ENCODE measurements at places on chromosomes 16 and 17.

DNA sequence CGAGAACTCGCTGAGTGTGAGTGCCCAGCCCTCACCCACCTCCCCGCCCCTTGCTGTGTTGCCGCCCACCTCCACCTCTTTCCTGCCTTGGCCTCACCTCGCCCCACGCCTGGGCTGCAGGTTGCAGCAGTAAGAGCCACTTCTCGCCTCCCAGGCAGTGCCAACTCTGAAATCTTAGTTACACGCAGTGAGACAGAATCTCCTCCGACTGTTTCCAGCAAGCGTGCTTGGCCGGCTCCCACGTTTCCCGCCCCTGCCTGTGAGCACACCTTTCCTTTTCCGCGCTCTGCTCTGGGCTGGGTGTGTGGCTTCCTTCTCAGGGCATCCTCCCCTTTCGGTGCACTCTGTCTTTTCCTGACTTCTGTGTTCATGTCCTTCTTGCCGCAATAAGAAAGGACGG lies 5.7 kb downstream of the ENGASE start:
- DNase-seq: no peak

DNA sequence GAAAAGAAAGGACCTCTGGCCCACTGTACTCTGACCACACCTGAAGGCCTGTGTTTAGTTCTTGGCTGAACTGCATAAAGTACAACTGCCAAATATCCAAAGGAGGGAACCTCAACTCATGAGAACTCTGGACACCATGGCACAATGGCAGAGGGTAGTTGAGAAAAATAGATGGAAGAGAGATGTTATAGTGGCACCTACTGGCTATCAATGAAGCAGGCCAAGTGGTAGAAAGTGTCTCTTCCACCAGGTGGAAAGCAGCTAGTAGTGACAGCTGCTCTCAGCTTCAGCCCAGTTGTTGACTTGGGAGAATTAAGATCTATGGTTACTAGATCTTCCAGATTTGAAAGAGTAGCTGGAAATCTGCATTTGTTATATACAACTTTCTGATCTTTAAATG lies 3.2 kb downstream of the MED31 start:
- no peak for DNase-seq

- DNase-seq: no peak
Observed at GRCh38 chr16:57305159-57305811, 20.8 kb upstream of the PLLP start.

DNA sequence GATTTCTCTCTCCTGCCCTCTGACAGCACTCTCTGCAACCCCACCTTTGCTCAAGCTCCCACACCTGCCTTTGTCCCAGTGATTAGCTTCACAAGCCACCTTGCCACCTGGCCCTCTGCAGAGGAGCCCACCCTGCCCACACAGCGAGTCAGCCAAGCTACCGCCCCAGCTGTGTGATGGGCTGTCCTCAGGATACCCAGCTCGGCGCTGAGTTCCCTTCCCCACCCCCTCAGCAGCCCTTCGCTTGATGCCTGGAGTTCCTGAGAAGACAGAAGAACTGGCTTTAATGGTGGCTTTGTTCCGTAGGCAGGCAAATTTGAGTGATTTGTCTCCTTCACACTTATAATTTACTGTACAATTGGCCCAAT lies 266.4 kb downstream of the CBLN1 start:
- DNase-seq: no peak

DNA sequence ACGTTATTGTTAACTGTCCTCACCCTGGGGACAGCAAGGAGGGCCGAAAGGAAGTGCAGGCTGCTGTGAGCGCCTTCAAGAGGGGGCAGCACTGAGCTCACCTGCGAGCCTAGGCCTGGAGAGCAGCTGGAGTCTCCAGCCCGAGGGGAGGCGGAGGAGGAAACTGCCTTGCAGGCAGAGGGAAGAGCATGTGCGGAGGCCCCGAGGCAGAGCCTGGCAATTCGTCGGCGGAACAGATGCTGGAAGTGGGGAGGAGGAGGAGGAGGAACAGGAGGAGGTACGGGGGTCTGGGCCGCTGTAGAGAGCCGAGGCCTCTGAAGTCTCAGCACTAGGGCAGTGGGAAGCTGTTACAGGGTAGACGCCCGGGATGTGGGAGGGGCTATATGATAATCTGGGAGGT lies 49.6 kb upstream of the PLCG2 start:
- DNase-seq: no peak

DNA sequence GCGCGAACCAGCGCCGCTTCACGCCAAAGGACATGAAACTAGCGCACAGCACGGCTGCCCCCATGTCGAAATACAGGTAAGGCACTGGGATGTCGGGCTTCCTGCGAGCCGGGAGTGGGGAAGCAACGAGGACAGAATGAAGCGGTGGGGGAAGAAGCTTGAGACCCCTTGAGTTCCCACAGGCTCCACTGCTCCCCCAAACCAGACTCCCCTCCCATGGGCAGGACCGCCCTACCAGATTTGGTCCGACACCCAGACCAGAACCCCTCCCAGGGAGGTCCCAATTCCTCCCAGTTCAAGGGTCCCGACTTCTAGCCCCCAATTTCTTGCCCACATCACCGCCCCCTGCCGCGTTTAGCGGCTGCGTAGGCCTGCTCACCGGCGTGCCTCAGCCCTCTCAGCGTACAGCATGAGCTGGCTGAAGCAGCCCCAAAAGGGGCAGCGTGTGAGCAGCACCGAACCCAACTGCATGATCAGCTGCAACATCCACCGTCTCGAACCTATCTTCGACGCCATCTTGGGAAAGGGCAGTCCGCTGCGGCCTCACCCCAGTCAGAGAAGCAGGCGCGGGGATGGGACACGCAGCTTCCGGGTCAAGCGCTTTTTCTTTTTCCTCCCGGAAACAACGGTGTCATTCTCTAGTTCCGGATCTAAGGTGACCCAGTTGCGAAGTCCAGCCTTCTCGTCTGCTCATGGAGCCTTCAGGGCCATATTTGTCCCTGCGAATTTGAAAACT lies at the start of gene TMEM101:
TMEM101 (minus strand) TSS at position 527 of the 736 bp plus-strand sequence; CDS start at position 516, 11 bp downstream.
- peak; percentile 51 for DNase-seq

- no peak for DNase-seq
Observed at GRCh38 chr16:19238406-19238805, 47.1 kb upstream of the CLEC19A start.

DNA sequence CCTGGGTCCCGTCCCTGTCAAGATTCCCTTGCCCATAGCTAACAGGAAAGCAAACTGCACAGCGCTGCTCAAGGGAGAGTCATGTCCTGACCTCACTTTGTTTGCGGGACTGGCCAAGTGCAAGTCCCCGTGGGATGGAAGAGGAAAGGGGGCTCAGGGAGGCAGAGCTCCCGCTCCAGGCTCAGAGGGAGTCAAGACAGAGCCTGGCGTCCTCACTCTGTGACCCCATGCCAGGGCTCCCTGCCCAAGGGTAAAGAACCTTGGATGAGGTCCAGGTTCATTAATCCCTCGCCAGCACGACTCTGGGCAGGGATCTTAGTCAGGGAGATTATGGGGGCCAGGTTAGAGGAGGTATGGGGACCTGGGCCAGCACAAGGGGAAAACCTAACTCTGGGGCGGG lies 51.5 kb upstream of the CBX4 start:
- no peak for DNase-seq

- DNase-seq: no peak
Observed at GRCh38 chr16:83711069-83711468, 96.7 kb upstream of the HSBP1 start.

- no peak for DNase-seq
Observed at GRCh38 chr16:66255647-66256046, 110.8 kb upstream of the CDH5 start.

- DNase-seq: no peak
Observed at GRCh38 chr17:12826431-12826830, 37.1 kb downstream of the ARHGAP44 start.

- no peak for DNase-seq
Observed at GRCh38 chr16:16817196-16817595, 438.3 kb downstream of the NPIPA7 start.

DNA sequence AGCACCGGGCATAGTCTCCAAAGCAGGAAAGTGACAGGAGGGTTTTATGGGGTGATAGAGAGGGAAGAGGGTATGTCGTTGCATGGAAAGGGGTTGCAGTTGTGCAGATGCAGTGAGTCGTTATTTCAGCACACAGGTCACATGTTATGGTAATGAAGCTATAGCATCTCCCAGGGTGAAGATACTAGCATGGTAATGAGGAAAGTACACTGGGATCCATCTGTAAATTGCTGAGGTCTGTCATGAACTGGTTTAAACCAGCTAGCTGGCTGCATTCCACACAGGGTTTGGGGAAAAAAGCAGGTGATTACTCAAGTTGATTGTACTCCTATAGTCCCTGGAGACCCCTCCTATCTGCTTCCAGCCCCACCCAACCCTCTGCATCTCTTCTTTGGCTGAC lies 11.7 kb downstream of the COX11 start:
- no peak for DNase-seq

GRCh38 chr16:23317266-23317661 lies 15.2 kb downstream of the SCNN1B start:
- DNase-seq: no peak

GRCh38 chr16:50169555-50170096 lies 16.5 kb downstream of the TENT4B start:
- no peak for DNase-seq

GRCh38 chr16:51509336-51509735 lies 358.3 kb upstream of the SALL1 start:
- DNase-seq: no peak

DNA sequence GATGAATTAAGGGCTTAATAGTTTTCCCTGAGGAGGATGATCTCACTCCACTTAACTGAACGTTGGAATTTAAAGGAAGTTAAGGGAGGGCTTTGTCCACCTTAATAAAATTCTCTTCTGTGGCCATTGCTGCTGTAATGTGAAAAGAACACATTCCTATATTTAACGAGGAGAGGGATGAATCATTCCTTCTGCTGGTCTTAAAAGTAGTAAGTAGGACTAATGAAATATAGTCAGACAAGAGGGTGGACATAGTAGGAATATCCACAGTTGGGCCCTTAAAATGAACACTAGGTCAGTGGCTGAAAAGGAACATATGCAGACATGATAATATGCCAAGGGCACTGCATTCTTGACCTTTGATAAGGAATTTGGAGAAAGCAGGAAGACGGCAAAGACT lies 405.6 kb downstream of the PMP22 start:
- DNase-seq: no peak

- no peak for DNase-seq
Observed at GRCh38 chr17:42227849-42228700, 33.8 kb upstream of the GHDC start.

DNA sequence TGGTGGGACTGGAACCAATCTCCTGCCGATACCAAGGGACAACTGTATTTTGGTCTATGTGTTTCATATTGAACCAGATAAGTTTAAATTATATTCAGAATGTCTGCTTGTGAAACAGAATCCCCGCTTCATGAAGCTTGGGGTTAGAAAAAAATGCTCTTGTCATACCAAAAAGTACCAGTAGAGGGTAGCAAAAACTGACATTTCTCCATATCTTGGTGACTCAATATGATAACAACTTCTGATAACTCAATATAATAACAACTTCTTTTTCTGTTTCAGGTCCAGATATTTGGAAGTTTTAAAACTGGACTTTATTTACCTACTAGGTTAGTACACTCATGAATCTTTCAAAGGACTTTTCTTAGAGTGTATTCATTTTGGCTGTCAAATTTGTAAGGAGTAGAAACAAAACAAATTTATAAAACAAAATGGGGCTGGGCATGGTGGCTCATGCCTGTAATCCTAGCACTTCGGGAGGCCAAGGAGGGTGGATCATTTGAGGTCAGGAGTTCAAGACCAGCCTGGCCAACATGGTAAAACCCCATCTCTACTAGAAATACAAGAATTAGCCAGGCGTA lies 52.3 kb upstream of the ADCY7 start:
- peak; percentile 51 for DNase-seq

GRCh38 chr17:81870131-81870980 lies 781 bp downstream of the ARHGDIA start:
- no peak for DNase-seq

DNA sequence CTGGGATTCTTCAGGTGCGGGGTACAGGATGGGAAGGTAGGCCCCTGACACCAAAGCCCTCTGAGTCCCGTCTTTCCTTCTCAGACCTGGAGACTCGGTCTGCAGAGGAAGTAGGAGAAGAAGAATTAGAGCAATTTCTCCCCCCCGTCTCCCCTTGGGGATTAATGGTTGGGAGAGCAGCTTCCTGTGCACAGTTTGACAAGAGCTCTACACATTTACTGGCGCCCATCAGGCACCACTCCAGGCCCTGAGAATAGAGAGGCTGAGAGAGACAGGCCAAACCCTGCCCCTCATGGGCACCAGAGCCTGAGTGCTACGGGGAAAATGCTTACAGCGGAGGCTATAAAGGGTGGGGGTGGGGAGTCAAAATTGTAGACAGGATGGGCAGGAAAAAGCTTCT lies 3.5 kb upstream of the C16orf74 start:
- no peak for DNase-seq

DNA sequence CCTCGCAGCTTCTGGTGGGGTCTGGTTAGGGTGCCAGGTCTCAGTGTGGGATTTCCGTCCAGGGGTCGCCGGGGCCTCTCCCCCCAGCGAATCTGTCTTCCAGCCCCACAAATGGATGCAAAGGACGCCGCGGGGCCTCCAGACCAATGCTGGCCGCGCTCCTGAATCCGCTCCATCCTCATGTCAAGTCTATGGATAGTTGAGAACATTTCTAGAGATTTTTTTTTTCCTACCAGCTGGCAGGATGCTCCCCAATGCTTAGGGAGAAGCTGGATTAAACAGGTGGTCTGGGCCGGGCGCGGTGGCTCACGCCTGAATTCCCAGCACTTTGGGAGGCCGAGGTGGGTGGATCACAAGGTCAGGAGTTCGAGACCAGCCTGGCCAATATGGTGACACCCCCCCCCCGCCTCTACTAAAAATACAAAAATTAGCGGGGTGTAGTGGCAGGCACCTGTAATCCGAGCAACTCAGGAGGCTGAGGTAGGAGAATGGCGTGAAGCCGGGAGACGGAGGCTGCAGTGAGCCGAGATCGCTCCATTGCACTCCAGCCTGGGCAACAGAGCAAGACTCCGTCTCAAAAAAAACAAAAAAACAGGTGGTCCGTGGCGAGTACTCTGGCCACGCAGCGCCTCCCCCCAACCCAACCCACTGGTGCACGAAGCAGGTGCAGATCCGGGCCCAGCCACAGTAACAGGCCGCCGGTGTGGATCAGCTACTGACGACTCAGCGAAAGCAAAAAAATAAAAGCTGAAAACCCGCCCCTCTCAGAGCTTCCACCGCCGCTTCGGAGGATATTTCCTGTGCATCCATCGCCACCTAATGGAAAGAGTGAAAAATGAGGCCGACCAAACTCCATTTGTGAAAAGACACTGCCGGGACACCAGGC lies 1.1 kb upstream of the NXN start:
- DNase-seq: no peak

DNA sequence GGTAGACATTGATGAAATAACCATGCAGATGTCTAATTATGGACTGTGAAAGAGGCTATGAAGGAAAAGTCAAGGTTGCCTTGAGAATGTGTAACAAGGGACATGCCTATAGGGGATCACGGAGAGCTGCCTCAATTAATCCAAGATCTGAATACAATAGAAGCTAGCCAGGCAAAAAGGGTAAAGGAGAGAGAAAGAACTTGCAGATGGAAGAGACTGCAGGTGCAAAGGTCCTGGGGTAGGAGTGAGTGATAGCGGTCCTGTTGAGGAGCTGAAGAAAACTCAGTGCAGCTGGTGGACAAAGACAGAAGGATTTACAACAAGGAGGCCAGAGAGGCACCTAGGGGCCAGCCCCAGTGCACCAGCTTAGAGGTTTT lies 15.9 kb upstream of the TNS4 start:
- no peak for DNase-seq
